ENCODE measurements at places on chromosomes 6 and 20. TPM values are rescaled to one million over a fixed set of nuclear protein-coding genes. Genes with fewer than 3 reads are reported as not detected.

The PRND gene
- total RNA-seq, result not detected

The RSPH9 gene
- total RNA-seq, result 0.07 TPM

The TNXB gene
- 0.31 TPM for total RNA-seq

The HLA-DRB5 gene
- total RNA-seq, result not detected

The SCRT2 gene
- not detected for total RNA-seq

The TNF gene
- total RNA-seq, result 10.5 TPM

The PPP1R3G gene
- total RNA-seq, result 0.07 TPM

The TCP1 gene
- 272 TPM for total RNA-seq

The TMEM170B gene
- 0.03 TPM for total RNA-seq

The CRISP2 gene
- not detected for total RNA-seq

The MANEA gene
- total RNA-seq, result 17.5 TPM

The MROH8 gene
- 0.35 TPM for total RNA-seq

The MLIP gene
- not detected for total RNA-seq

The HCK gene
- not detected for total RNA-seq

The DLK2 gene
- total RNA-seq, result 28.4 TPM

The C20orf141 gene
- not detected for total RNA-seq

The LIN28B gene
- not detected for total RNA-seq

The MOG gene
- not detected for total RNA-seq

The COL20A1 gene
- not detected for total RNA-seq

The PLA2G7 gene
- total RNA-seq, result 6.4 TPM

The BMP5 gene
- not detected for total RNA-seq

The CCM2L gene
- total RNA-seq, result not detected

The LGSN gene
- not detected for total RNA-seq

The CDH26 gene
- total RNA-seq, result 1.2 TPM

Measured in foreskin keratinocyte (primary cell).